ENCODE measurements at places on chromosomes 7 and 10.

DNA sequence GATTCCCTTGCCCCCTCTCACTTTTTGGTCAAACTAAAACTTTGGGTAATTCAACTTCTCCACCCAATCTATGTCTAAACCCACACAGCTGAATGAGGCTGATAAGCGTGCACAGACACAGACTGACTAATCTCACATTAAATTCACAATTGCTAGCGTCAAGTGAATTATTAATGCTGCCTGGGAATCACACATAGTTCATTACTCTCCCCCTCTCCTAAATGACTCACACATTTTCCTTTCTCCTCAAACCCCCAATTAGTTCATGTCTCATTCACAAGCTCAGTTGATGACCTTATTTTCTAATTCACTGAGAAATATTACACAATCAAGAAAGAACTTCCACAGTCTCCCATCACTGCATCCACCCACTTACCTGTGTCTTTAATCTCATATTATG is 14.5 kb downstream of the KLF14 start:
- no peak for DNase-seq

DNA sequence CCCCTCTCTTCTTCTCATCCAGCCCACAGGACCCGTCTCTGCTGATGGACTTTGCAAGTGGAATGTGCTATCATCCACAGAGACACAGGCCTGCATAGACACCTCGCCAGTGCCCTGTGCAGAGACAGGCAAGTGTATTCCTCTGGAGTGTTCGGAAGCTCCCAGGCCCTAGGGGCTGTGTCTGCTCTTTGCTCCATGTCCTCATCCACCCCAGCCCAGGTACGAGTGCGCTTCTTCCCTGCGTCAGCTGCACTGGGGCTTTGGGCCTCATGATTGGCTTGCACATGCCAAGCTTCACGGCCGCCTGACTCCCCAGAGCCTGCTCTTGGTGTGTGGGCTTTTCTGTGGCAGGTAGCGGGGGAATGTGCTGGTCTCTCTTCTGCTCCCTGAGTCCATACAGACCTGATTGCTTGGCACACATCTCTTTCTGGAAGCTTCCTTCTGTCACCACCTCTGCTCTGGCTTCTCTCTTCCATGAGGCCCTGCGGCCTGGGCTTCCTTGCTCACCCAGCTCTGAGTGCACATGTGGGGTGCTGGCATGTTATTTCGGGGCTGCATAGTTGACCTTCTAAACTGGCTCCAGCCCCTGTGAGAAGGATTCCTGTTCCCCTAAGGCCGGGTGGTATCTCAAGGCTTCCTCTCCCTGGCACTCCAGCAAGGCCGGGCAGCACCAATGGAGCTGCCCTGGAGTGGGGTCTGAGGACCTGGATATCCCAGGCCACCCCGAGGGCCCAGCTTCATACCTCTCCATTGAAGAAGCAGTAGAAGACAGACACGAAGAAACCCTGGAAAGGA is 27.8 kb downstream of the CRHR2 start:
- no peak for DNase-seq

- DNase-seq, result no peak
Observed at GRCh38 chr10:30231071-30231652, 117.9 kb downstream of the MTPAP start.

DNA sequence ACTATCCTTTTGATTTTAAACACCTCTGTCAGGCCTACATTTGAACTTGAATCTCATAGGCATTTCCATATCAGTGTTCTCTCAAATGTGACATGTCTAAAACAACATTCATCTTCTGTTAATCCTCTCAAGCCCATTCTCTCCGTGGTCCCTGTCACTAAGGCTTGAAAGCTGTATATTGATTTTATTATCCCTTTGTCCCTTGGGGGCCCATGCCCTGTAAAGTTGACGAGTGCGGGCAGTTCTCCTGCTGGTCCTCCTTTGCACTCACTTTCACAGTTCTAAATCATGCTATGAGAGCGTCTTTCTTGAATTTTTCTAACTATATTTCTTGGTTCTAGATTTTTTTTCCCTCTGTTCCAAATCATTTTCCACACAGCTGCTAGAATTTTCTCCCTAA is 27.3 kb downstream of the GALNT11 start:
- no peak for DNase-seq

GRCh38 chr10:25808372-25808771 is 125.7 kb upstream of the MYO3A start:
- no peak for DNase-seq

DNA sequence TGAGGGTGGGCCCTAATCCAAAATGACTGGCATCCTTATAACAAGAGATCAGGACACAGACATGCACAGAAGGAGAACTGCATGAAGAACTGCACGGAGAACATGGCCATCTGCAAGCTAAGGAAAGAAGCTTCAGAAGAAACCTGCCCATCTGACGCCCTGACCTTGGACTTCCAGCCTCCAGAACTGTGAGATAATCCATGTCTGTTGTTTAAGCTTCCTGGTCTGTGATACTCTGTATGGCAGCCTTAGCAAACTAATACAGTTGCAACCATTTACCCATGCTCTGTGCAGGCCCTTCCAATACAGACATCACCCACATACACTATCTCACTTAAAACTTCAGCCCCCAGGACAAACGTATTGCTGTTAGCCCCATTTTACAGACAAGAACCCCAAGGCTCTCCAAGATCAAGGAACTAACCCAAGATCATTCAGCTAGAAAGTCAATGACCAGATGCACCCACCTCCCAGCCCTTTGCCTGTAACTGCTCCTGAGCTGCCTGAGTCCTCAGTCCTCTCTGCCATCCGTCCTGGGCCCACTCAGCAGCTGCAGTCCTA is 39.7 kb downstream of the DLG5 start:
- DNase-seq, result no peak

Measured in hypothalamus (tissue), 51 donors.